ENCODE measurements at places on chromosomes 3 and 15. TPM values are rescaled to one million over a fixed set of nuclear protein-coding genes. Genes with fewer than 3 reads are reported as not detected.

Gene ANO10
- total RNA-seq, result 29.1 TPM

Gene NTRK3
- 5.5 TPM for total RNA-seq

Gene LRRC31
- not detected for total RNA-seq

Gene C3orf22
- not detected for total RNA-seq

Gene POLQ
- total RNA-seq, result 0.89 TPM

Gene GCSAM
- 1.4 TPM for total RNA-seq

Gene RPL14
- total RNA-seq, result 428 TPM

DNA sequence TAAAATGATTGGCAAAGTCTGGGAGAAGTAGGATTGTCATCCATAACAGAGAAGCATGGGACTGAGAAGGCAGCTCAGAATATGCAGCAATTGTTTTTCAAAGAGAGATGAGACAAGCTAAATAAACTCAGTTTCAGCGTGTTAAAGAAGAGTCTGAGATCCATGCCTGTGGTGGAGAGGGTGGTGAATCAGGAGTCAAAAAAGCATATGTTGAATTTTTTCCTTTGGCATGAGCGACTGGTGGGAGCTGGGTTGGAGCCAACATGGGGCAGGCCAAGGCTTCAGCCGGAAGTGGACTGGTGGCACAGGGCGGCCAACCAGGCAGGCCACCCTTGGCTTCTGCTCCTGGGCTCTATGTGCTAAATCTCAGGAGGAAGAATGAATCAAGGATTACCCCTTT lies 102.0 kb downstream of the SST start:
- no peaks in the 10 kb centered on the region for H3K36me3 ChIP-seq
- H3K27ac ChIP-seq, result no peak overlapping the region
- no peak for DNase-seq
- no peaks in the 10 kb centered on the region for H3K27me3 ChIP-seq

DNA sequence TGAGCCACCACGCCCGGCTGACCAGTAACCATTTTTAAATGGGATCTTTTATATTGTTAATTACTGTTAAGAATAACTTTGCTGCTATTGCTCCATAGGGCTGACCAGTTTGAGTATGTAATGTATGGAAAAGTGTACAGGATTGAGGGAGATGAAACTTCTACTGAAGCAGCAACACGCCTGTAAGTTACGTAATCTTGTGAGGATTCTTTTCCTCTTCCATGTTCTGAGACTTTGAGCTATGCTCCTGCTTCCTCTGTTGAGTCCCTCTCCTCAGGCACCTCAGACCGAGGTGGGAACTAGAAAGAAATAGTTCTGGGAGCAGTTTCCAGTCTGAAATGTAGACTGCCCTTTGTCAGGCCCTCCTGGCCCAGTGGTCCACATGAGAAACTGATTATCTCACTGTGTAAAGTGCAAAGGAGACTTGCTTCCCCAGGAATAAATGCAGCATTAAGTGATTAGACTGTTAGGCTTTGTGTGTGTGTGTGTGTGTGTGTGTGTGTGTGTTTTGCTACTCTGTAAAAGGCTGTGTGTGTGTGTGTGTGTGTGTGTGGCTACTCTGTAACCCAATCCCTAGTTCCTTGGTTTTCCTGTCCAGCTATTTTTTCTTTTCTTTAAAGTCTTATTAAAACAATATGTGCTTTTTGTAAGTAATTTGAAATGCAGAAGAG lies 5.2 kb downstream of the POLR2H start:
- H3K4me3 ChIP-seq, result no peak overlapping the region
- no peak overlapping the region for H3K27ac ChIP-seq
- peaks cover 33% of the 10 kb centered on the region for H3K4me1 ChIP-seq
- peaks cover 17% of the 10 kb centered on the region for H3K36me3 ChIP-seq

DNA sequence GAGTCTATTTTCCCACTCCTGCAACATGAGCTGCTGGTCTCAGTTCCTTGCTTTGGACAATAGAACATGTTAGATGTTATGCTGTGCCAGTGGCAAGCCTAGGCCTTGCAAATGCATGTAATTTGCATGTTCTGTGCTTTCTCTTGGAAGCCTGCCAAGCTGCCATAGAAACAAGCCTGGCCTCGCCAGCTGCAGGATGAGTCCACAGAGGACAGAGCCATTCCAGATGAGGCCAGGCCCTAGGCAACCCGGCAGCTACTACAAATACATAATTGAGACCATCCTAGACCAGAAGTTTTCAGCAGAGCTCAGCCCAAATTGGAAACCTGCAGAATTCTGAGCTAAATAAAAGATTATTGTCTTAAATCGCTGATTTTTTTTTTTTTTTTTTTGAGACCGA lies 39.6 kb downstream of the TRIM69 start:
- H3K4me3 ChIP-seq, result no peak overlapping the region
- H3K27me3 ChIP-seq, result no peaks in the 10 kb centered on the region
- no peak for DNase-seq
- no peaks in the 10 kb centered on the region for H3K36me3 ChIP-seq

GRCh38 chr15:34726406-34727100 lies 28.2 kb downstream of the GJD2 start:
- no peak overlapping the region for H3K4me3 ChIP-seq
- H3K4me1 ChIP-seq, result peaks cover 9% of the 10 kb centered on the region
- no peaks in the 10 kb centered on the region for H3K36me3 ChIP-seq
- H3K27ac ChIP-seq, result no peak overlapping the region
